ENCODE measurements at places on chromosomes 5 and 9.

DNA sequence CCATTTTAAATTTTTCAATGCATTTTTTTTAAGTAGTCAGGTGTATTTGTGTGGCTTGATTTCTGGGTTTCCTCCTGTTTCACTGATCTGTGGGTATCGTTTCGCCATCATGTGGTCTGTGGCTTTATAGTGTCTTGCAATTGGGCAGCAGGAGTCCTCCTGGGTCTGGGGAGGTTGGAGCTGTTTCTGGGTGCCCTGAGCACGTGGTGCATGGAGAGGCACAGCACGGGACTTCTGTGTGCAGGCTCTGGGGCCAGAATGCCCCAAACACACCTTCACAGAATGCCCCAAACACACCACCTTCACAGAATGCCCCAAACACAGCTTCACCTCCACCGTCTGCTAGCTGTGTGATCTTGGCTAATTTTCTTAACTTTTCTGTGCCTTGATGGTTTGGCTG lies 82.6 kb upstream of the COL5A1 start:
- DNase-seq: no peak

- DNase-seq: no peak
These were observed 46.8 kb upstream of the FER start for GRCh38 chr5:108700930-108701329.

DNA sequence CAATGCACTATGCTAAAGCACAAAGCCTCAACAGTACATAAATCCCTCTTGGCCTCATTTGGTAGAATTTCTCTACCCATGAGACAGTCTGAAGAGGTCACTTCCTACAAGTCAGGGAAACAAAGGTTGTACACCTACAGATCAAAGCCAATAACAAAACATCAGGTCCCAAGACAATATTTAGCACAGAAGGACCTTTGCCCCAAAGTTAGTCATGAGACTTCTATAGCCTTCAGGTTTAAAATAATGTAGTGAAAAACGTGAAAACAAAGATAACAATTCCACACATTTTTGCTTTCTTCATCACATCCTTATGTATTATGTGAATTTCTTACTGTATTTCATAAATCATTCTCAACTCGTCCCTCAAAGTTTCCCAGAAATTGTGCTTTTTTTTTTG lies 15.8 kb downstream of the AFF4 start:
- no peak for DNase-seq

DNA sequence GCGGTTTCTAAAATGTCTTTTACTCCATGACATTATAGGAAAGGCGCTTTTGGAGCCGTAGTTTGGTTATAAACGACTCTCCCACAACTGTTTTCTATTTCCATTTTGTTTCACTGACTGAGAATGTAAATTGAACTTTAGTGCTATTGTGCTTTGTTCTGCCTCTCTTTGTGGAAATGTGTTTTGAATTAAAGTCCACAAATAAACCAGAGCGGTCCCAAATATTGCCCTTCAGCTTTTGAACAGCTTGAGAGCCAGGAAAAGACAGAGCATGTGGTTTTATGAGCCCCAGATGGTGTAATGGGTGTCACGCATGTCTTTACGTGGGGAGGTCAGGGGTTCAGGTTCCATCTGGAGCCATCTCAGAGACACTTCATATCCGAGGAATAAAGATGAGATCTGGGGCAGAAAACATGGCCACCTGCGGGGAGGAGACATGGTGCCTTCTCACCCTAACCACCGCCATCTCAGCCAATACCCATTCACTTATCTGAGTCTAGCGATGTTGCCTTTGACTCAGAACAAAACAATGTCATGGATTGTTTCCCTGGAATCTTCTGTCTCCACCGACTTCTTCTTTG lies 42.5 kb upstream of the ROR2 start:
- DNase-seq: no peak

All from activated naive CD8-positive, alpha-beta T cell treated with anti-CD3 and anti-CD28 coated beads, Interleukin-2, amount 10 ng/mL, durations not matched to agents 7 days and 5 days (primary cell).